Suppressor macrophage treated with lipopolysaccharide for 4 hours (primary cell): ENCODE measurements at places on chromosomes 4 and X.

DNA sequence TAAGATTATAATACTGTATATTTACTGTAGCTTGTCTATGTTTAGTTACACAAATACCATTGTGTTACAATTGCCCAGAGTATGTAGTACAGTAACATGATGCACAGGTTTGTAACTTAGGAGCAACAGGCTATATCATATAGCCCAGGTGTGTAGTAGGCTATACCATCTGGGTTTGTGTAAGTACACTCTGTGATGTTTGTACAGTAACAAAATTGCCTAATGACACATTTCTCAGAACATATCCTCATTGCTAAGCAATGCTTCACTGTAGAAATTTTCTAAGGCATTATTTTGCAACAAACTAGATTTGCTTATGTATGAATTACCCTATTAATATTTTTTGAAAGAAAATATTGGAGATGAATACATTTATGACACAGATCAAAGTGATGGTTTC is 1390.9 kb downstream of the C4orf33 start:
- no peak for DNase-seq

DNA sequence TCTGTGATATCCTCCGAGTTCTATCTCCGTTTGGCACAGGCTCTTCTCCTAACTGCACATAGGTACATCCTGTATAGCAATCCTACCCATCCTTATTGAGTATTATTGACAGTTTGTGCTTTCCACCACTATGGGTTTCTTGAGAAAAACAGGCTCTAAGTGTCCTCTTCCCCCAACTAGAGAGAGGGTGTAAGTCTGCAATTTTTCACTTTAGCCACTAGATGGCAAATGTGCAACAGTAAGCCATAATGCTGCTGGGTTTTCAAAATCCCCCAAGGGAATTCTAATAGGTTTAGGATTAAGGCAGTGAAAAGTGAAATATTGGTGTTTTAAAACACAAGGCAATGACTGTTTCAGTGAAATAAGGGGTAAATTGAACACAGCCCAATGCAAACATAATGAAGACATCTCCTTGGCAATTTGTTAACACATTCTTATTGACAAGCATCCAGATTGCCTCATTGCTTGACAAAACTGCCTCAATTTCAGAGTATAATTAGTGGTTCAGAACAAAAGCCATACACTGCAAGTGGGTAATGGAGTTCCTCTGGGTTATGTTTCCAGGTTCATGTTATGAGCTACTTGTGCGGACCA is 239.0 kb upstream of the HTR2C start:
- DNase-seq: peak; percentile 22

DNA sequence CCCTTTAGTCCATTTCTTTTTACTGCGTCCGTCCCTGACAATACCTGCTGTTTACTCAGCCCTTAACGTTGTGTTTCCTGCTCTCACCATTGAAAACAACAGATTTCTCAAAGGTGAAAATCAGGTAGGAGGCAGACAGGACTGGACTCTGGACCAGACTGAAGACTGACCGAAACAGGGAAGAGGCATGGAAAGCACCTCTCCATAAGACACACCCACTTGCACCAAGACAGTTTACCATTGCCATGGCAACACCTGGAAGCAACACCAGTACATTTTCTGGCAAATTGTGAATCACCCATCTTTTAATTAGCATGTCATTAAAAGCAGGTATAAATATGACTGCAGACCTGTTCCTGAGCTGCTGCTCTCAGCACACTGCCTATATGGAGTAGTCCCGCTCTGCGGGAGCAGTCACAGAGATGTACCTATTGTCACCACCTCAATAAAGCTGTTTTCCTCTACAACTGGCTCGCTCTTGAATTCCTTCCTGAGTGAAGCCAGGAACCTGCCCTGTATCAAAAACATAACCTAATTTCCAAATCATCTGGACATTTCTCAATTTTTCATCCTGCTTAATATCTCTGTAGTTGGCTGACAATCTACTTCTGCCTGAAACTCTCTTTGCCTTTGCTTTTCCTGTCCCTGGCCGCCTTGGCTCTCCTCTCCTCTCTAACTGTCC is 117.0 kb downstream of the RNF150 start:
- no peak for DNase-seq

DNA sequence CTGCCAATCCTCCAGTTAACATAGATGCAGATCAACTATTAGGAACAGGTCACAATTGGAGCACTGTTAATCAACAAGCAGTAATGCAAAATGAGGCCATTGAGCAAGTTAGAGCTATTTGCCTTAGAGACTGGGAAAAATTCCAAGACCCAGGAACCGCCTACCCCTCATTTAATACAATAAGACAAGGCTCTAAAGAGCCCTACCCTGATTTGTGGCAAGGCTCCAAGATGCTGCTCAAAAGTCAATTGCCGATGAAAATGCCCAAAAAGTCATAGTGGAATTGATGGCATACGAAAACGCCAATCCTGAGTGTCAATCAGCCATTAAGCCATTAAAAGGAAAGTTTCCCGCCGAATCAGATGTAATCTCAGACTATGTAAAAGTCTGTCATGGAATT is 20.5 kb upstream of the TRIM61 start:
- DNase-seq: no peak

GRCh38 chr4:10929818-10930217 is 245.2 kb upstream of the CLNK start:
- DNase-seq: no peak

GRCh38 chrX:1657367-1658070 is 42.7 kb downstream of the ASMT start:
- peak; percentile 12 for DNase-seq

DNA sequence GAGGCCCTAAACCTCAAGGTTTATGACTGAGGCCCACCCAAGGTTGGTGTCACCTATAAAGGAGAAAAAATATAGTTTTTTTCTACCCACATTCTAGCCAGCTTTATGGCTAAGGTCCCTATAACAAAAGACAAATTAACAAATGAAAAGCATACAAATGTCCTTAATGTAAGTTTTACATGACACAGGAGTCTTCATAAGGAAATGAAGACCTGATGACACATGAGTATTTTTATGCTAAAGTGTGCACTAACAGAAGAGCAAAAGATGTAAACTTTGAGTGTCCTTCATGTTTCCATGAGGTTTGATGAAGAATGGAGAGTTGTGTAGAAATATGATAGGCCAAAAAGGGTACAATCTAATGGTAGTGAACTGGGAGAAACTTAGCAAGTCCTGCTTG is 114.7 kb upstream of the INTU start:
- DNase-seq: no peak

- no peak for DNase-seq
Observed at GRCh38 chr4:142614621-142615323, 231.3 kb downstream of the INPP4B start.
